ENCODE measurements at places on chromosomes 7 and 10. TPM values are rescaled to one million over a fixed set of nuclear protein-coding genes. Genes with fewer than 3 reads are reported as not detected.

Gene PEX1
- 5.2 TPM for total RNA-seq

Gene GRID1
- total RNA-seq, result 0.35 TPM

Gene PHYH
- total RNA-seq, result 33.3 TPM

Gene RHOBTB1
- total RNA-seq, result 4.3 TPM

Gene ANKRD26
- total RNA-seq, result 2.9 TPM

Gene AP5Z1
- 20.1 TPM for total RNA-seq

Gene KCNMA1
- 38.6 TPM for total RNA-seq

Gene SHLD2
- 25.9 TPM for total RNA-seq
